ENCODE measurements at places on chromosomes 5 and 9.

DNA sequence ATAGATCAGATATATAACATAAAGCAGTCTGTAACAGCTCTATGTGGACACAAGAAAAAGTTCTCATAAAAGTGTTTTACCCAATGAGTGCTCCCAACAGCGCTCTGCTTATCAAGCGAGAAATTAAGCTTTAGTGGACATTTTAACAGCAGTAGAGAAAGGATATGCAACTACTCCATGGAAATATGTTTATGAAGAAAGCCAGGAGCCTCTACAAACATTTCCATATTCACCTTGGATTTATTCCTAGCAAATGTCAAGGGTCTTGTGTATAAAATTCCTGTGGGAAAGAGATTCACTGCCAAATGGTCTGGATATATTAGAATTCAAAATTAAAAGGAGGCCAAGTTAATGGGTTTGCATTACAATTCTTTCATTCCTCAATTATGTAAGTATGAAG lies 66.5 kb downstream of the DTWD2 start:
- no peak for DNase-seq

DNA sequence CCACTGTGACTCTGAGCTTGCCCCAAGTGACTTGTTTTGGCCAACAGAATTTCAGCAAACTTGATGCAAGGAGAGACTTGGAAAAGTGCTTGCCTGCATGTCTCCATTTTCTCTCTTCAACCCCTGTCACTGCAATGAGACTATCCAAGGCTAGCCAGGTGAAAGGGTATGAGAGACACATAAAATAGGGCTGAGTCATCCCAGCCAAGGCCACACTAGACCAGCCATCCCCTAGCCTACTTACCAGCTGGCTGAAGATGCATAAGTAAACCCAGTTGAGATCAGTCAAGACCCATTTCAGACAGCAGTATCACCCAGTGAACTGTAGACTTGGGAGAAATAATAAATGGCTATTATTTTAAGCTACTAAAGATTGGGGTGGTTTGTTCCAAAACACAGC lies 52.9 kb upstream of the VLDLR start:
- no peak for DNase-seq

- no peak for DNase-seq
Observed at GRCh38 chr9:113511047-113511521, 47.6 kb downstream of the RGS3 start.

GRCh38 chr9:27853529-27853928 lies 280.2 kb upstream of the C9orf72 start:
- DNase-seq = no peak

DNA sequence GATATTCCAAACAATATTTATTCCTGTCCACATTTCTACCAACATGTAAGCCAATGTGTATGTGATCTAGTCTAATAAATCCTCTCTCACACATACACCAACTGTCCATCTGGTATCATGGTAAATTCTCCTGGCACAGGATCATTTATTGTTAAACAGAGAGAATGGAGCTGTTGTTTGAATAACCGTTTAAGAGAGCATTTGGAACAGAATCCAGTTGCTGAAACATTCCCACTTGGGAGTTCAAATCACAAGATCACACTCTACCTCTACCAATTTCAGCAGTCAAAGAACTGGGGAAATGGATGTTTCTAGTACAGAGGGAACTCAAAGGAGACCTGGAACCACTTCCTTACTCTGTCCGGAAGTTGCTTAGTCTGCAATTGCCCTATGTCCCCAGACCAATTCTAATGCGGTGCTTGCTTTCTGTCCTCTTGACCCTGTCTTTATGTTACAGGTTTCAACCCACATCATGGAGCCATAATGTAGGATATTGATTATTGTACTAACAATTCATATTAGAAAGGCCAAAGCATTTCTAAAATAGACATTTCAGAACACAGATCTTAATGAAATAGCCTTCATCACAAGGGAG lies 488.4 kb downstream of the SEMA5A start:
- no peak for DNase-seq

DNA sequence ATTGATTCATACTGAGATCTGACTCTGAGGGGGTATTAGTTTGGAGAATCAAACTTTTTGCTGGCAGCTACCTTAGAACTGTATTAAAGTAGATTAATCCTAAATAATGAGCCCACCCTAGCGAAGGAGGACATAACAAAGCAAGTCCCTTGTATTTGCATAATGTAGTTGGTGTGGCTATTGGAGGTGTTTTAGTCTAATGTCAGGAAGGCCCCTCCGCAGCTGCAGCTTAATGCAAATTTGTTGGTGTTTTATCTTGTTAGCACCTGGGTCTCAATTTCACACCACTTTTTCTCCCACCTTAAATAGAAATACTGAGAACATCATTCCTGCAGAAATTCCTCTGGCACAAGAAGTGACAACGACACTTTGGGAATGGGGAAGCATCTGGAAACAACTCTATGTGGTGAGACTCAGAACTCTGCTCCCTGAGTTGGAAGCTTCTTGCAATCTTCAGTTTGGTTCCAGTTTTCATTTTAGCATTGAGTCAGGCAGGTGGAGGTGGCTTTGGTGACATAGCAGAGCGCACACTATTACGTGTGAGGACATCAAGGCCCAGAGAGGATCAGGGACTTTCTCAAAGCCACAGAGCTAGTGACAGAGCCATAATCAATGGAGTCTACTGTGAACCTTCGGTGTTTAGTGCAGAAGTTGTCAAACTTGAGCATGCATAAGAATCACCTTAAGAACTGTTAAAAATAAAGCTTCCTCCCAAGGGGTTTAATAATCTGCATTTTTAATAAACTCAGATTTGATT lies 33.9 kb downstream of the DOCK2 start:
- DNase-seq = no peak

Data from stimulated activated CD4-positive, alpha-beta T cell treated with anti-CD3 and anti-CD28 coated beads, Interleukin-1b, Interleukin-23, amount 100 ng/mL, for 48 hours (primary cell).